ENCODE measurements at places on chromosomes 7 and 10. TPM values are rescaled to one million over a fixed set of nuclear protein-coding genes. Genes with fewer than 3 reads are reported as not detected.

Gene DUSP5
- total RNA-seq, result 72.7 TPM

Gene DLG5
- total RNA-seq, result 22.3 TPM

Gene AP1S1
- 184 TPM for total RNA-seq

Gene PKD2L1
- not detected for total RNA-seq

Gene ARHGAP22
- 68.7 TPM for total RNA-seq

Gene KNDC1
- total RNA-seq, result not detected

Gene TRIM50
- total RNA-seq, result not detected

Gene SUGCT
- total RNA-seq, result 13.1 TPM

DNA sequence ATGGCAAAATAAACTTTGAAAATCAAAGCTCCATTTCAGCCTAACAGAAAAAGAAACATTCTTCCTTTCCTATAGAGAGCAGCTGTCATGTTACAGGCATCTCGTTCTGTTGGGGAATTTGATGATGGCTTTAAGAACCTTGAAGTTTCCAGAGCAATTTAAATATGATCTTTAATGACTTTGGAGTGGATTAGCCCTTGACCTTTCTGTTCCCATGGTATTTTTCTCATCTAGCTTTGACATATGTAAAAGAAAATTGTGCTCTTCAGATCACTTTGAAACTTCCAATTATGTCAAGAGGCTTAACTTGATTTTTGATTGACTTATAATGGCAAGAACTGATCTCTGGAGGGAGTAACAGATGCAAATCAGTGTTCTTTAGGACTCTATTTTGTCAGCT, 157.6 kb upstream of the SEMA3E start:
- DNase-seq, result no peak

- peak; percentile 56 for DNase-seq
These were observed 46.6 kb downstream of the LRRN3 start for GRCh38 chr7:111137296-111138192.

DNA sequence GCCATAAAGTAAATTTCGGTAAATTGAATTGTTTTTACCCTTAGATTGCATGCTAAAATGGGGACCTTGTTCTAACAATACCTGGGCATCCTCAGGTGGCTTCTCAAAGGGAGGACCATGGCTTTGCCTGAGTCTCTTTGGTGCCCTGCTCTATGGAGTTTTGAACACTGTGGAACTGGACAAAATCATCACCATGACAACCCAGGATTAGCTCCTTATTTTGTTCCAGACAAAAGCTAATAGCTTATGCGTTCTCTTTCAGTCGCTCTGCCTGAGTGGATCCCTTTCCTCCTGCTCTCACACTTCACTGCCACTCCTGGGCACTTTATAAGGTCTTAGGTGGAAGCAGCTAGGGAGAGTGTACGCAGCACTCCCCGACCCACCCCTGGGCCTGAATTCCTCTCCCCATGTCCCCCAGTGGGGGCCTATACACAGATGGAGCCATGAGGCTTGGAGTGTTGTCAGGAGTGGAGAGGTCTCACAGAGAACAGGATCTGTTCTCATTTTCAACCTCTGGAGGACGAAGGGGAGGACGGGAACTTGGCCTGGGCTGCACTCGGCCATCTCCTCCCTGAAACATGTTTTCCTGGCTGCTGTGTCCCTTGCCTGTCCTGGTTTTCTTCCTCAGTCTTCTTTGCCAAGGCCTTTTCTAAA, 19.0 kb downstream of the ADCYAP1R1 start:
- DNase-seq, result no peak

GRCh38 chr10:125482637-125483036, 200.3 kb downstream of the TEX36 start:
- no peak for DNase-seq

GRCh38 chr7:48760528-48761265, 163.7 kb upstream of the CDC14C start:
- no peak for DNase-seq

- no peak for DNase-seq
These were observed at the start of gene CRPPA for GRCh38 chr7:16421333-16422102. CRPPA (minus strand) TSS chr7:16421538; CDS start chr7:16421322, 216 bp downstream.

DNA sequence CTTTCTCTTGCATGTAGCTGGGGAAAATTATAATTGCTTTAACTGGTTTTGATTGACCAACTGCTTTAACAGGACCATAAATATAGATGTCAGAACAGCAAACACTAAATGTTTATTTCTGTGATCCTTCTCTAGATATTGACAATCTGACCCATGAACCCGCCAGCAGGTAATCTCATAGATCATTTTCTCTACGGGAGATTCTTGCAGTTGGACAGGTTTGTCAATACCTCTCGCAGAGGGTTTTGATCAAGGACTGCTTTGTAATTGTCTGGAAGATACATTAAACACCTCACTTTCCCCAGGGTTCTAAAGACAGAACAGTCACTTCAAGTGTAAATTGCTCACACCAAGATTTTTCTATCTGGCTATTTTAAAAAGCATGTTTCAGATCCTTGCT, 235.8 kb upstream of the RHOBTB1 start:
- no peak for DNase-seq

DNA sequence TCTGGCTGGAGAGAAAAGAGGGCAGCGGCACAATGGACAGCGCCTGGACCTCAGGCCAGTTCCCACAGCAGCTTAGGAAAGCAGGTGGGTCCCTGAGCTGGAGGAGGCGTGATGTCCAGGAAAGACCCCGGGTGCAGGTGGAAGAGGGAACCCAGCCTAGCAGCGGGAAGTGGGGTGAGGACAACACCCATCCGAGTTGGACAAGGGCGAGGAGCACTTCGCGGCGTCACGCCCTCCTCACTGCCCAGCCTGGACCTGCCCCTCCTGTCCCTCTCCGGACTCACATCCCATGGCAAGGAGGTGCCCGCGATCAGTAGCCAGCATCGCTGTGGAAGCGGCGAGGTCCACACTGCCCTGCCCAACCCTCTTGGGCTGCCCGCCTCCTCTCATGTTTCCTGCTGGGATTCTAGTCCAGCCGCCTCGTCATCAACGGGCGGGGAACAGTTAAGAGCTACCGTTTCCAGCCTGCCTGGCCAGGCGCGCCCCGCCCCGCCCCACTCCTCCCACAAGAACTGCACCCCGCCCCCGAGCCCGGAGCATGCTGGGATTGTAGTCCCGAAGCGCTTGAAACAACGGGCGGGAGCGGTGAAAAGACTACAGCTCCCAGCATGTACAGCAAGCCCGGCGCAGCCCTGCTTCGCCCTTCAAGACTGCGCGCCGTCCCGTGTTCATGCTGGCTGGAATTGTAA, 930.6 kb upstream of the ZNF722 start:
- no peak for DNase-seq

- DNase-seq, result no peak
These were observed 3.7 kb downstream of the ANXA11 start for GRCh38 chr10:80201608-80202141.

DNA sequence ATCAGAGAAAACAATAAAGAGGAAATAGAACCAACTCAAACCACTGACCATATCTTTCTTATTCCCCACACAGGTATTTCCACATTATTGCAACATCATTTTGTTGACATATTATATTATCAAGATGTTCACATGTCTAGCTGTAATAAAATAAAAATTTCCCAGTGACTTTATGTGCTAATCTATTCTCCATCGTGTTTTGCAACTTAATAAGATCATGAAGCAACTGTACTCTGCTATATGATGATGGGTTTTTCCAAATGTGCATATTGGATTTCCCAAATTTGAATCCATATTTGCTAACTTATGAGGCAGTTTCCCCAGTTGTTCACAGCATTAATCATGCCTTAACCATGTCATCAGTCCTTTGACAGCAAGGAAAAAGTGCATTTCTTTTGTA, 127.8 kb downstream of the ITGB8 start:
- DNase-seq, result no peak

- DNase-seq, result no peak
These were observed 13.0 kb upstream of the BAMBI start for GRCh38 chr10:28664369-28664740.

DNA sequence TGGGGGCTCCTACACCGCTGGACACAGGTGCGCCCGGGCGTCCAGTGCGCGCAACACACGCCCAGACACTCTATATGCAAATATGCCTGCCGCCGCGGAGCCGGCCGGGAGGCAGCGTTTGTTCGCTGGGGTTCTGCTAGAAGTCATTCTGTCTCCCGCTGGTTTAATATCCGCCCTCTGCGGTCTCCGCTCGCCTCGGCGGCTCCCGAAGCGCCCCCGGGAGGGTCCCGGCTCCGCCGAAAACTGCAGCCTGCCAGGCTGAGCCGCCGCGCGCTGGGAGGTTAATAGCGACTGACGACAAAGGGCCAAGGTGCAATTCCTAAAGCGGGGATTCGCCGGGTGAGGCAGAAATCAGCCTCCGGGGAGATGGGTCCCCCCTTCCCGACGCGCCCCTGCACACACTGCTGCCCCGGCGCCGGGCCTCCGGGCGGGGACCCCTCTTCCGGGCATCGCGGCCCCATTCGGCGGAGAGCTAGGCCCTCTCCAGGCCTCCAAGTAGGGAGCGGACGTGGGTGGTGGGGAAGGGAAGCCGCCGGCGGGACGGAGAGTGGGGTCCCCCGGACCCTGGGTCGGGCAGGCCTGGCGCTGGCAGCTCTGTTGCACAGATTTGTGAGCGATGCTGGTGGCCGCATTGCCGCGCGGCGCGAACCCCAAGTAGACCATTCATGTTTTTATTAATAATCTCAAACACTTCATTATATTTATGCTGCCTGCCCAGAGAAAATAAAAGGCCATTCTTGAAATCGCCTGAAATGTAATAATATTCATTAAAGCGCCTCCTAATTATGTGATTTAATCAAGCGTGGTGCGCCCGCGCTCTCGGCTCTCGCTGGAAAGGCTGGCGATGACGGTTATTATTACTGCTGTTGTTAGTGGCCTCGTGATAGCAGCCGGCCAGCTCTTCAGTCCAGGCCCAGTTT, 9.1 kb downstream of the EN2 start:
- no peak for DNase-seq

DNA sequence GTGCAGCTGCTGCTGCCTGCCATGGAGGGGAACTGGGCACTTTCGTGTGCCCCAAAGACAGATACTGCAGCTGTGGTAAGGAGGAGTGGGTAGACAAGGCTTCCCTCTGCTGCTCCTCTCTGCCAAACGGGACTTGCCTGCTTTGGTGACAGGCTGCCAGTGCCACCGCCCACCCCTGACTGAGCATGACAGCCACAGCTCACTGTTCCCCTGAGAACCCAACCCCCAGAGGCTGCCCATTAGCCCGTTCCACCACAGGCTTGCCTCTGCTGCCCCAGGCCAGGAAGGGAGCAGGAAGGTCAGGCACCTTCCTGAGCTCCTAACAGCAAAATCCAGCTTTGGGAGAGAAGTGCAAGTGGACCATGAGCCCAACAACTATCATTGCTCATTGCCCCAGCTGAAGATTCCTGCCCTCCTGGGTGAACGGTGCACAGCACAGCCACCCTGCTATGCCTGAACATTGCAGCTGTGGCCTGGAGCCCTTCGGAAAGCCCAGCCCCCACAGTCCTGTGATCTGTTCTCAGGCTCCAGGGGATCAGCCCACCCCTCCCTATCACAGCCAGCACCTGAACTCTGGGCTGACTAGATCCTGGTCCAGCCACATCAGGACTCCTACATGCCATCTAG, 58.7 kb upstream of the ANTXRL start:
- no peak for DNase-seq

- peak; percentile 72 for DNase-seq
These were observed at the start of gene DOCK1 for GRCh38 chr10:126904818-126905701. DOCK1 (plus strand) TSS chr10:126905428; CDS start chr10:126905518, 90 bp downstream.

- DNase-seq, result no peak
These were observed 96.7 kb upstream of the ADO start for GRCh38 chr10:62707810-62708209.

DNA sequence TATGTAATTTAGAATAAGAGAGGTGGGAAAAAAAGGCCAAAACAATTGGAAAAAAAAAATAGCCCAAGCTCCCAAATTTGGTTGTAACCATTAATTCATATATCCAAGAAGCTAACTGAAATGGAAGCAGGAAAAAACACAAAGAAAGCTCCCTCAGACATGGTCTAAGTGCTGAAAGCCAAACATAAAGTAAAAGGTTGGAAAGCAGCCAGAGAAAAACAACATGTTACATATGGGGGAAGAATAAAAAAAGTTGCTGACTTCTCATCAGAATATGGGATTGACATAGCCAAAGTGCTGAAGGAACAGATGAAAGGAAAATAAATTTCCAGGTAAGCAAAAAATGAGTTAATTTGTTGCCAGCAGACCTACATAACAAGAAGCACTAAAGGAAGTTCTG, 40.3 kb downstream of the PDZD8 start:
- DNase-seq, result no peak

DNA sequence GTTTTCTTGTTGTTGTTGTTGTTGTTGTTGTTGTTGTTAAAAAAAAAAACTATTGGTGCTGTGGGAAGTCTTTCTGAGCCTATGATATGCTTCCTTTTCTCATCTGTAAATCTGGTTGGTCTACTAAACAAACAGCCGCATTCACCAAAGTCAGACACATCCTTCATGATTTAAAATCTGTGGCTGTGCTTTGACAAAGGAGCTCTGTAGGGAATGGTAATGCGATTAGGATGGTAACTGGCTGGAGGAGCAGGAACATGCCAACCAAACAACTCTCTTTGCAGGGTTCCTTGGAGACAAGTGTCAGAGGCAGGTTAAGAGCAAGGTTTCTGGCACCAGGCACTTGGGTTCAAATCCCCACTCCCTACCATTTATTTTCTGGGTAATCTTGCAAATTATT, 14.9 kb upstream of the SP4 start:
- DNase-seq, result no peak

GRCh38 chr10:42638821-42639270, 476 bp upstream of the ZNF33B start:
- DNase-seq, result no peak

DNA sequence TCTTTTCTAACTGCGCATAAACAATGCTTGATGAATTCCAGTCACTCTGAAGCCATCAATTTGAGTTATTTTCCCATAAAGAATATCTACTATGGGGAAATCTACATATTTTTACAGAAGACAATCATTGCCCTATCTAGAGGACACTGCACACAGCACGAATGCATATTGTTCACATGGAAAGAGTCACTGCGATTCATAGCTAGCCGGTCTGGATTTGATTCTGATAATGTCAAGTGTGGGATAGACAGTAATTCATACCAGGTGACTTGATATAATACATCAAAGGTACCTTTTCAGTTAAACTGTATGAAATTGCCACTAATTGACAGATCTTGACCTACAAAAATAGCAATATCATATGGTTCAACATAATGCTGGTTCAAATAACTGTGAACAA, 255.7 kb downstream of the THSD7A start:
- DNase-seq, result no peak

GRCh38 chr10:118792526-118792925, 37.8 kb upstream of the CACUL1 start:
- no peak for DNase-seq

- DNase-seq, result no peak
These were observed 341.7 kb downstream of the DNAJB6 start for GRCh38 chr7:157678501-157678900.

GRCh38 chr10:118680197-118680596, 74.6 kb downstream of the CACUL1 start:
- DNase-seq, result no peak

- DNase-seq, result no peak
These were observed 18.5 kb upstream of the C7orf33 start for GRCh38 chr7:148572067-148572522.

DNA sequence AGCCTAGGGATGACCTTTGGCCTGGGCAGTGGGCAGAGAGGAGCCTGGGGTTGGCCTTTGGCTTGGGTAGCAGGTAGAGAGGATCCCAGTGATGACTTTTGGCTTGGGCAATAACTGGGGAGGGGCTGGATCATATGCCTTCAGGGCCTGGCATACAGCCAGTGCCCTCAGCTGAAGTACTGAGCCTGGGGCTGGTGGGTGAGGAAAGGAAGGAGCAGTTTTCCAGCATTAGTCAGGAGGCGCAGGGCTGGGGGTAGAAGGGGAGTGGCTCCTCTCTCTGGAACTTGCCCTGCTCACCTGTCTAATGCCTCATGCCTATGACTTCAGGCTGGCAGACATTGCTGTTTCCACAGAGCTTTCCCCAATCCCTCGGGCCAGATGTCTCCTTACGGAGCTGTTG, 15.2 kb upstream of the COMTD1 start:
- peak; percentile 46 for DNase-seq

Data from HT1080 (cell line).